ENCODE measurements at places on chromosomes 2 and 18. TPM values are rescaled to one million over a fixed set of nuclear protein-coding genes. Genes with fewer than 3 reads are reported as not detected.

CCDC150 gene
- 0.56 TPM for total RNA-seq

MYCN gene
- 0.81 TPM for total RNA-seq

ARHGAP28 gene
- 0.41 TPM for total RNA-seq

CD207 gene
- total RNA-seq = not detected

- H3K4me3 ChIP-seq = no peak overlapping the region
- H3K36me3 ChIP-seq = no peaks in the 10 kb centered on the region
- no peaks in the 10 kb centered on the region for H3K4me1 ChIP-seq
- peaks cover 9% of the 10 kb centered on the region for H3K27me3 ChIP-seq
Measured at GRCh38 chr18:57446322-57446721, 11.1 kb downstream of the ONECUT2 start.

GRCh38 chr2:210559182-210559581 is 2.8 kb downstream of the CPS1 start:
- no peak overlapping the region for H3K4me3 ChIP-seq
- H3K27me3 ChIP-seq = no peaks in the 10 kb centered on the region
- no peaks in the 10 kb centered on the region for H3K36me3 ChIP-seq

CHRNG gene
- not detected for total RNA-seq

Data from thoracic aorta (tissue), 2 donors.